ENCODE measurements at places on chromosomes 11 and 22.

- DNase-seq = no peak
Observed at GRCh38 chr11:36375353-36376008, 79.4 kb downstream of the PRR5L start.

- DNase-seq = no peak
Observed at GRCh38 chr11:10302359-10302743, 2.5 kb upstream of the ADM start.

GRCh38 chr11:97157221-97157740 lies 767.5 kb downstream of the JRKL start:
- DNase-seq = no peak

GRCh38 chr11:35182317-35182939 lies 43.5 kb downstream of the CD44 start:
- DNase-seq = no peak
